SHP77 (cell line): ENCODE measurements at places on chromosomes 6 and 20.
A peak's percentile ranks its signal among the peaks of the same experiment; 100 is the strongest.

DNA sequence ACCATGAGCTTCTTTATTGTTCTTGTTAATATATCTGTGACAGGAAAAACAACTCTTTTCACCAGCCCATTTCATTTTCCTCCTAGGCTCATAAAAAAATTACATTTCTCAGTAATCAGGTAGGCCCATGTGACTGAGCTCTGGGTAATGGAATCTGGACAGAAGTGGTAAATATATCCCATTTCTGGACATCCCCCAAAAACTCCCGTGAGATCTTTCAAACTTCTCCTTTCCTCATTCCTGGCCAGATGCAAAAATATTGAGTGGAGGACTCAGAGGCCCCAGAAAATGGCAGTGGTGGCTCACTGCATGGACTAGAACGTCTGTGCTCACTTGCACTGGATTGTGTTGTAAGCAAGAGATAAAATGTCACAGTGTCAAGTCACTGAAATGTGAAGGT is 3.8 kb upstream of the CHD6 start:
- no peak for DNase-seq

DNA sequence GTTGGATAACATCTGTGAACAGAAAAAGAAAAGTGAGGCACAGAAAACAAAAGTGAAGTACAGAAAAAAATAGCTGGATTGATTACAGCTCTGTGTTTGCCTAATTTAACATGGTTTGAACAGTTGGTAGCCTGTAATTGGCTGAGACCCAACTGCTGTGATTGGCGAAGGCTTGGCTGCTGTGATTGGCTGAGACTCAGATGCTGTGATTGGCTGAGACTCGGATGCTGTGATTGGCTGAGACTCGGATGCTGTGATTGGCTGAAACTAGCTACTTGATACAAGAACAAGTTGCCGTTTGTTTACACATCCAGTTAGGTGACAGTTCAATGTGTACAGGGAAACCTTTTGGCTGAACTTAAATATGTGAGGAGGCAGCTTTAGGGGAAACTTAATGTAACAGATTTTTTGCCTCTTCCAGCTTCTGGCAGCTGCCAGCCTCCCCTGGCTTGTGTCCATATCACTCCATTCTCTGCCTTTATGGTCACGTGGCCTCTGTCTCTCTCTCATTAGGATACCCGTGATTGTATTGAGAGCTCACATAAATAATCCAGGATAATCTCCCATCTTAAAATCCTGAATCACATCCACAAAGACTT is 223.4 kb upstream of the FOXA2 start:
- no peak for DNase-seq

DNA sequence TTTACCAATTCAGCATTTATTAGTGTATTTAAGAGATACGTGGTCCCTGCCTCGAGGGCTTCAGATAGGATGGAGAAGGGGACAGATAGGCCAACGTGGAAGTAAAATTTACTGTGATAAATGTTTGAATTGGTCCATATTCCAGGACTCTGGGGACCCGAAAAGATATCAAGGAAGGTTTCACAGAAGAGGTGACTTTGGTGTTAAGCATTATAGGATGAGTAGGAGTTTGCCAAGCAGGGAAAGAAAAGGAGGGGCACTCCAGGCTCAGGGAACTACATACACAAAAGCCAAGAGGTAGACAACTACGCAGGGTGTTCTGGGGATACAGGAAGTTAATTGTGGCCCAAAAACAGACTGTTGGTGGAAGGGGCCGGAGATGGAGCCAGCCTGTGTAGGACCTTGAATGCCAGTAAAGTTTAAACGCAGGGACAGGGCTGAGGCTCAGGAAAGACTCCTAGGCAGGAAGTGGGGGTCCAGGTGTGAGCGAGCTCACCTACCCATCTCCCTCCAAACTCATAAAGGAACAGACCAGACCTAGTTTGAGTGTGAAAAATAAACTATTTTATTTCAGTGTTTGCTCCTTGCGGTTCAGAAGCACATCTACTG is 37.0 kb downstream of the TGM2 start:
- DNase-seq, result no peak

DNA sequence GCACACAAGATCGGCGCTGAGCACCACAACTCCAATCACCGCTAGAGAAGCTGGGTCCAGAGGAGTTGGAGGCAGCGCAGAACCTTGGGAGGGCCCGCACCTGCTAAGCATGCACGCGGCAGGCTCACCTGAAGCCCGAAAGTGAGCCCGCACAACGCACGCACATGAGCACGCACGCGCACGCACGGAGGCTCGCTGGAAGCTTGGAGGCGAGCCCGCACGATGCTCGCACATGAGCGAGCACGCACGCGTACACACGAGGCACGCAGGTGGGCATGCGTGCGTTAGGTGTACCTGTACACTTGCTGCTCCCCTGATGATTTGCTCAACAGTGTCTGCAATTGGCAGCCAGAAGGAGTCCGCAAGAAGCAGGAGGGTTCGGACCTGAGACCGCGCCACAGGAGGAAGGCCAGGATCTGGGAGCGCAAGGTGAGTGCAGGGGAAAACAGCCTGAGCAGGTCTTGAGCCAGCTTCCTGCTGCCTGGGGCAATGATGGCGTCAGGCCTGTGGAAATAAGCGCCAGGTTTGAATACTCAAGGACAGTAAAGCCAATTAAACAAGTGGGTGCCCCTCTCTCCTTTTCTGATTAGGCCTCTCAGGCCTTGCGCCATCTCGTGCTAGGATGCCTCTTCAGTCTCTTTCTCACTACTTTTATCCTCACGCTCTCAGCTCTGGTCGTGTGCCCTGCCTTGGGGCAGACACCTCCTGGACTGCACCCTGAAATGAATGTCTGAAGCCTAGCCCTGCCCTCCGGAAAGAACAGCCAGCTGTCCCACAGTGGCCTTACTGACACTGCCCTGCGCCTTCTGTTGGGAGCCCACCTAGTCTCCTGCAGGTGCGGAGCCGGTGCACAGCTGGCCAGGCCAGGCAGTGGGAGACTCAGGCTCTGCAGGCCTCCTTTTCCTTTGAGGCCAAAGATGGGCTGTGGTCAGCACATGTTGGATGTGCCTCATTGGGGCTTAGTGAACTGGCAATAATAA is 340.4 kb downstream of the CDC5L start:
- DNase-seq, result no peak

- no peak for DNase-seq
Measured at GRCh38 chr20:23910210-23910609, 30.7 kb upstream of the CST5 start.

DNA sequence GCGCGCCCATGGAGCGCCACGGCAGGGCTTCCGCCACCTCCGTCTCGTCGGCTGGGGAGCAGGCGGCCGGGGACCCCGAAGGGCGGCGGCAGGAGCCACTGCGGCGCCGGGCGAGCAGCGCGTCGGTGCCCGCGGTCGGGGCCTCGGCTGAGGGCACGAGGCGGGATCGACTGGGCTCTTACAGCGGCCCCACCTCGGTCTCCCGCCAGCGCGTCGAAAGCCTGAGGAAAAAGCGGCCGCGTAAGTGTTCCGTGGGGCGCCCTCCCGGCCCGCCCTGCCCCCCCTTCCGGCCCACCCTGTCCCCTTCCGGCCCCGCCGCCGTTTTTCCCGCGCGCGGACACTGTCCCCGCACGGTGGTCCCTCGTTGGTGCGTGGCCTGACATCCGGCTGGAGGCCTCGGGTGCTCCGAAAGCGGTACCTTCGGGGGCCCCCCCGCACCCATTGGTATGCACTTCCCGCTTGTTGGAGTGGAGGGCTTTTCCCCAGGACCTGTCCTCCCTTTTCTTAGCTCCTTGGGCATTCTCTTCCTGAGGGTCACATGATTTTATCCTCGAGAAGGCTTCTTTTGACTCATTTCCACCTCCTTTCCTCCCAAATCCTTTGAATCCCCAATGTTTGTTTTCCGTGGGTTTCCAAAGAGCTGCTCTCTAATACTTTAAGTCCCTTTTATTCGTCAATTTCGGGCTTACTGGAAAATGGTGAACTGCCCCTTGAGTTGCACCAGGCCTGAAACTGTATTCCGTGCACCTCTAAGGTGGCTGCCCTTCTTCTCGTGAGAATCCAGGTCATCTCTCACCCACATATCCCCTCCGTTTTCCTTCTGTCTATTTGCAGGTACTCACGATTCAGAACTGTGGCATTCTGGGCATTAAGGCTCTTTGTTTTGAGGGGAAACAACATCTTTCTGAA is 556 bp downstream of the PANK2 start:
- DNase-seq, result no peak

DNA sequence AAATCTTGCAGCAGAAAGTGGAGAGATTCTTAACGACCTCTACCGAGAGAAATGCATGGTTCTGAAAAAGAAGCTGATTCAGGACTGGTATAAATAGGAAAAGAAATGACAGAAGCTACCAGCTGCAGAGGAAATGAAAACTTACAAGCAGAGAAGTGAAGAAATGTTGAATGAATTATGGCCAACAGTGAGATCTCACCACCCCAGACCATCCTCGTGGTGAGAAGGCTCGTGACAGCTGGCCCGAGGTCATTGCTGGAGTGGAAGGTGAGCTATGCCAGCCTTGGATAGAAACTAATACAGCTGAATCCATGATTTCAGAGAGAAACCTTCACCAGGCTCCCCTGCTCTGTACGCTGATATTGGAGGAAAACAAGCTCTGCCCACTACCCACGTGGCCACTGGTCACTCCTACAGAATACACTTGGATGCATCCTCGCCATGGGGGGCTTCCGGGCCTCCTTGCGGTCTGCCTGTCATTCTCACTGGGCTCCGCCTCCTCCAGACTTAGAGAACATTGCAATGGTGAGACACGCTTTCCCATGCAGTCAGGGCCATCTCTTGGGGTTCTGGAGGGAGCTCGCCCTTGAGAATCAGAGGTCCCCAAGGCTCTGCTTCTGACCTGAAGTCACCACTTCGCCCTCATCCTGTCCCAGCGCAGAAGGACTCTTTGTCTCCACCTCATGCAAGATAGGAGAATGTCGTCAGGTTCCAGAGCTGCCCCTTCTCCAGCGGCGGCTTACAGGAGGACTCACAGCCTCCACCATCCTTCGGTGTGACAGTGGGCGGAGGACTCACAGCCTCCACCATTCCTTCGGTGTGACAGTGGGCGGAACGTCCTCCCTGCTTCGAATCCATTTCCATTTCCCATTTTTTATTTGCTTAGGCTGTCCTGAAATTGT is 10.6 kb upstream of the TUBB2B start:
- no peak for DNase-seq

DNA sequence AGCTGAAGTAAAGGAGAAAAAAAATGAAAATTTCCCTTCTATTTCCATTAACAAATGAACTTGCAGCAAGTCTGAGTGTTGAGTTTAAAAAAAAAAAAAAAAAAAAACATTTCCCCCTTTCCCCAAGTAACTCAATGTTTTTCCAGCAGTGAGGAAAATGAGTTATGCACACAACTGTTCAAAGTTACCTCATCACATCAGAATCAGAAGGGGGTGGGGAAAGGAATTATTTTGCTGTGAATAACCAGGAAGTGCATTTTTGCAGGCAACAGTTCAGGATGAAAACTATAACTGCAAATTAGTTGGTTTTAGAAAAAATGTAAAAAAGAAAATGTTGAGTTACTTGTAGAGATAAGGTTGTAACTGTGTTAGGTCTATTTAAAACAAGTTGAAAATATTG is 568.9 kb upstream of the CITED2 start:
- no peak for DNase-seq

- DNase-seq, result no peak
Measured at GRCh38 chr6:112437058-112437457, 89.9 kb downstream of the RFPL4B start.

GRCh38 chr6:120451508-120451907 is 882.8 kb downstream of the TBC1D32 start:
- no peak for DNase-seq

DNA sequence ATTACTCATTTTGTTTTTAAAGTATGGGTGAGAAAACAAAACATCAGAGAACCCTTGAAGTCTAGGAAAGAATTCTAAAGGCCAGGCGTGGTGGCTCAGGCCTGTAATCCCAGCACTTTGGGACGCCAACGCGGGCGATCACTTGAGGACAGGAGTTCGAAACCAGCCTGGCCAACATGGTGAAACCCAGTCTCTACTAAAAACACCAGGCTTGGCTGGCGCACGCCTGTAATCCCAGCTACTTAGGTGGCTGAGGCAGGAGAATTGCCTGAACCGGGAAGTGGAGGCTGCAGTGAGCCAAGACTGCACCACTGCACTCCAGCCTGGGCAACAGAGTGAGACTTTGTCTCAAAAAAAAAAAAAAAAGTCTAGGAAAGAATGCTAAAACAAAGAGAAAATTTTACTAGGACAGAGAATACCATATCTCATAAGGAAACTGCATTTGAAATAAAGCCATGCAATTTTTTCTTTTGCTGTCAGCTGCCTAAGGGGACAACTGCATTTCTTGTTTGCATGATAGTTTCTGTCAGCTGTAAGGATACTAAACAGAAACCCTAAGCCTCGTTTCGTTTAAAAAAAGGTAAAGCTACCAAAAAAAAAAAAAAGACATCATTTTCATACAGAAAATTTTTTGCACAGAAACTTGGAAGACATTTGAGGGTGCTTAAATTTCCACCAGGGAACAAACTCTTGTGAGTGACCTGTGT is 32.1 kb downstream of the SMLR1 start:
- no peak for DNase-seq

- DNase-seq, result no peak
Measured at GRCh38 chr6:130178692-130179091, 44.1 kb downstream of the SAMD3 start.

- no peak for DNase-seq
Measured at GRCh38 chr6:53103993-53104675, 38.9 kb downstream of the FBXO9 start.

DNA sequence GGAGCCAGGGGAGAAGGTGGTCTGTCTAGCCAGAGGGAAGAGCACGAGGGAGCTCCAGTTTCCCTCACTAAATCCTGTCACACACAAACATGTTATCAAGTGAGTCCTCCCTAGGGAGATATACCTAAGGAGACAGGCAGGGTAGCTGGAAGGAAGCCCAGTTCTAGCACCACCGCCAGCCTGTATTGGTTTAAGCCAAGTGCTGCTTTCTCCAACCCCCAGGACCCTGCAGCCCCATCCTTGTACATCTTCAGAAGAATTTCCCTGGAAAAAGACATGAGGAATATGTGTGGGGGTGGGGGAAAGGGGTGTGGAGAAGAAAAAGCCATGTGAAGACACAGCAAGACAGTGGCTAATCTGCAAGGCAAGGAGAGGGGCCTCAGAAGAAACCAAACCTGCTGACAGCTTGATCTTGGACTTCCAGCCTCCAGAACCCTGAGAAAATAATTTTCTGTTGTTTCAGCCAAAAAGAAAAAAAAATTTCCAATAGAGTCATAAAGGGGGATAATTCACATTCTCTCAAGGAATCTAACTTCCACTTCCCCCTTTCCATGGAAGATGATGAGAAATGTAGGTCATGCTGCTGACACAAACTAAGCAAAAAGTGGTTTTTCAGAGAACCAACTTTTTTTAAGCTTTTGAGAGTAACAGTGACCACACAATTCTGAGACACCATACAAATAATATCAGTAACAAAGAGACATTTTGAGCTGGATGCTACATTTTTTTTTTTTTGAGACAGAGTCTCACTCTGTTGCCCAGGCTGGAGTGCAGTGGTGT is 103.2 kb upstream of the PRDM1 start:
- DNase-seq, result no peak

DNA sequence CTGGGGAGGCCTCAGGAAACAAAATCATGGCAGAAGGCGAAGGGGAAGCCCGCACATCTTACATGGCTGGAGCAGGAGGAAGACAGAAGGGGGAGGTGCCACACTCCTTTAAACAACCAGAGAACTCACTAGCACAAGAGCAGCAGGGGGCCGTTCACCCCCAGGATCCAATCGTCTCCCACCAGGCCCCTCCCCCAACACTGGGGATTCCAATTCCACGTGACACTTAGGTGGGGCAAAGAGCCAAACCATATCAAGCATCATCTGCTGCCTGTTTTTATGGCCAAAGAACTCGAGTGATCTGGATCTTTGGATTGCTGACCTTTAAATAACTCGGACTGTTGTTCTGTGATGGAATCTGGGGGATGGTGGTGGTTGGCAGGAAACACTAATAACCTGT is 28.0 kb downstream of the PNLDC1 start:
- DNase-seq, result no peak

- peak; percentile 72 for DNase-seq
Measured at GRCh38 chr6:33700391-33701050, 11.0 kb downstream of the UQCC2 start.
